Calu3 (cell line): ENCODE measurements at places on chromosomes 12 and 14.

DNA sequence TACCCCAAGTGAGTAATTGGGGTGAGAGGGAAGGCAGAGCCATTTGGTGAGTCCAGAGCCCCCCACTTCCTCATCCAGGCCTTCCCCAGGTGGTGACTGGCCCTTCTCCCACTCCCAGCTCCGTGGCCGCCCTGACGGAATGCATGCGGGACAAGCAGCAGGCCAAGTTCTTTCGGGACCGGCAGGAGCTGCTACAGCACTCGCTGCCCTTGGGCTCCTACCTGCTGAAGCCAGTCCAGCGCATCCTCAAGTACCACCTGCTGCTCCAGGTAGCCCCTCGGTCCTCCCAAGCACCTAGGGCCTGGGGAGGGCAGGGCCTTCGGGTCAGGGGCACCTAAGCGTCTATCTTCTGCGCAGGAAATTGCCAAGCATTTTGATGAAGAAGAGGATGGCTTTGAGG lies 26.5 kb downstream of the PLEKHG3 start:
- no peak for DNase-seq

DNA sequence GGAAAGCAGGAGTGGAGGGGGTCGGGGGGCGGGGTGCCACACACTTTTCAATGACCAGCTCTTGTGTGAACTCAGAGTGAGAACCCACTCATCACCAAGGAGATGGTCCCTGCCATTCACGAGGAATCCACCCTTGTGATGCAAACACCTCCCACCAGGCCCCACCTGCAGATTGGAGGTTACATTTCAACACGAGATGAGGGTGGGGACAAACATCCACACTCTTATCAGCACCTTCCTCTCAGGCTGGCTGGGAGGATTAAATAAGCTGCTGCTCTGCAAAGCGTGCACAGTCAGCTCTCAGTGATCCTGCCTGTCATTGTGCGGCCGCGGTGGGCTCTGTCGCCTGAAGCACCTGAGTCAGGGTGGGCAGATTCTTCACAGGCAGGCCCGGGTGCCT lies 39.7 kb downstream of the AACS start:
- no peak for DNase-seq

- DNase-seq, result no peak
Measured at GRCh38 chr12:92933606-92934005, 4.5 kb upstream of the EEA1 start.

- no peak for DNase-seq
Measured at GRCh38 chr14:89959853-89960445, 4.2 kb downstream of the TDP1 start.

GRCh38 chr12:132719141-132719953 lies 8.7 kb downstream of the PGAM5 start:
- no peak for DNase-seq

DNA sequence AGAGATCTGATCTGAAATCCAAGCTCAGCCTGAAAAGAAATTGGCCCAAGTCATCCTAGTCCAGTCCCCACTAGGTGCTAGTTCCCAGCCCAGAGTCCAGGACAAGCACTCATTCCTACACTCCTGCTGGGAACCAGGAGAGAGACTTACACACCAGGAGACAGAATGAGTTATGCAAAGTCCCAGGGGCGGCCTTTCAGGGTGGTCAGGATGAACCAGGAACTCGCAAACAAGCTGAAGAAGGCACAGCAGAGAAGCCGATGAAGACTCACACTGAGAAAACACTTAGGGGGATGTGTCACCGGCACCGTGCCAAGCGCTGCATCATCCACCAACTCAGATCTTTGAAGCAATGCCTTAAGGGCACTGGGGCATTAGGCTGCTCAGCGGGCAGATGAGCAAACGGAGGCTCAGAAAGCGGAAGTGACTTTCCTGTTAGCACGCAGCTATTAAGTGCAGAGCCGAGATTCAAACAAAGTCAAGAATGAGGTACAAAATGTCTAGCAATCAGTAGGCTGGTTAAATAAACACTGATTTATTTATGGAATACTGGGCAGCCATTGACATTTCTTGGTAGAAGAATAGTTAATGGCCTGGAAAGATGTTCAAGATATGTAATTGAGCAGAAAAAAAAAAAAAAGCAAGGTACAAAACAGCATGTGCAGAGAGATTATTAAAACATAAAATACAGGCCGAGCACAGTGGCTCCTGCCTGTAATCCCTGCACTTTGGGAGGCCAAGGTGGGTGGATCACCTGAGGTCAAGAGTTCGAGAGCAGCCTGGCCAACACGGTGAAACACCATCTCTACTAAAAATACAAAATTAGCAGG lies 78.7 kb downstream of the LRRC74A start:
- DNase-seq, result no peak
